Activated T-cell treated with anti-CD3 and anti-CD28 coated beads, Interleukin-2, amount 50 U/mL, for 72 hours (primary cell): ENCODE measurements at places on chromosomes 7 and 10.

- DNase-seq: no peak
These were observed 164.6 kb upstream of the SH2B2 start for GRCh38 chr7:102122026-102122425.

DNA sequence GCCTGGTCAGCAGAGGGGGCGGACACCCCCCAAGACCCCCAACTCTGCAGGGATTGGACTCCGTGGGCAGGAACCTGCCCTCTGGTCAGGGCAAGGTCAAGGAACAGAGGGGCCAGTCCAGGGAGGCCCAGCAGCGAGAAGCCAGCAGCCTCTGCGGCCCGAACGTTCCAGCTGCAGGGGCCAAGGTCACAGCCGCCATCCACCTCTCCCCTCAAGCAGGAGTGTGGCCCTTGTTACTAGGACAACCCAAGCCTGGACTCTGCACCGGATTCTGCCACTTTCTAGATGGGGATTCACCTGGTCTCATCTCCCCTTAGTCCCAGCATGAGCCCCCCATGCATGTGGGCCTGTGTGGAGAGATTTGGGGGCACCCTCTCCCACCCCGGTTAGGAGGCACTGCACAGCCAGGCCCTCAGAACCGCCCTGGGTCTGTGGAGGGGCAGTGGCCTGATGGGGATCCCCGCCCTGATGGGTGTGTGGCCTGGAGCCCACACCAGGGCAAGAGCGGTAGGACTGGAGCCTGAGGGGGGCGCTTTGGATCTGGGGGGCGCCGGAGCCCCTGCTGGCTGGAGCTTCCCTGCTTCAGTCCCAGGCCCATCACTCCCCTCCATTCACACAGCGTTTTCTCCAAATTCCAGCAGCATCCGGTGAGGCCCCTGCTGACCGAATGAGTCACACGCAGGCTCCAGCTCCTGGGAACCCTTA lies 18.1 kb downstream of the ADGRA1 start:
- DNase-seq: no peak

DNA sequence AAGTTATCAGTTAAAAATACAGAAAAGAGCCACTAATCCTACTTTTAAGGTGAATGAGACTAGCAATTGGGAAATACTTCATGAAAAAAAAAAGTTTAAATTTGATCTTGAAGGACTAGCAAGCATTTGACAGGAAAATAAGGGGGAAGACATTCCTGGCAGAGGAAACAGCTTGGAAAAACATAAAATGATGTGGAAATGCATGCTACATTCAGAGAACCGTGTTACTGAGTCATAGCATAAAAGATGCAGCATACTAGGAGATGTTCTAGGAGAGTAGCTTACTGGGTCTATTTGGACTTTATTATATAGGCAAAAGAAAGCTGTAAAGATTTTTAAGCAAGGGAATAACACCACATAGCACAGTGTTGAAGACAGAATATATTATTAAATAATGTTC lies 108.6 kb upstream of the COL1A2 start:
- no peak for DNase-seq

GRCh38 chr7:99666013-99666395 lies 13.8 kb downstream of the CYP3A5 start:
- no peak for DNase-seq

DNA sequence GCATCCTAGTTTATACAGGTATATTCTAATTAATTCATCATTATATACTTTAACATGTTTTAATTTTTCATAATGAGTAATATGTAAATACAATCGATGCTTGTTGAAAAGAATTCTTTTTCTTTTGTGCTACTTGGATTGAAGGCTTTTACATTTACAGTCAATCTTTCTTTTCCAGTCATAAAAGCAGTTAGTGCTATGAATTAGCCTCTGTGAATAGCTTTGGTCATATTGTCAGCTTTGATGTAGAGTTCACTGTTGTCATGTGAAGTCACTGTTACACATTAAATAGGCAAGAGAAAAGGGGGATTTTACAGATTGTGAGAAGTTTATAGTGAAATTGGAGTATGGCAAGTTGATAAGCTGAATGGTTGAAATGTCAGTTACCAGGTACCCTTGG lies 103.3 kb upstream of the FAM133B start:
- no peak for DNase-seq

GRCh38 chr10:131435760-131436457 lies 124.4 kb upstream of the TCERG1L start:
- DNase-seq: no peak

DNA sequence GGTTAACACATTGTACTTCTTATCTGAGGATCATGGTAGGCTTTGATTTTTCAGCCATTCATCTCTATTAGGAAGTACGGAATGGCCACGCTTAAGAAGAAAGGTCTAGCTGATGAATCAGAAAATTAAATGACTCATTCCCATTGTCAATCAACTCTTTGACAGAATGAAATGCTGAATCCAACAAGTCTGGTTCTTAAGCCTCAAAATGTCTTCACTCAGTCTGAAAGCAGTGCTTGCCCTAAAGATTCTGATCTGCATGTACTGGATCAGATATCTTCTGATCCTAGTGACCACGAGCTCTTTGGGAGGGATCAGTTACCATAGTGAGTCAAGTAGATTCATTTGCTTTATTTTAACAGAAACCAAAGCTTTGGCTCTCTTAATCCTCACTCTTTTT lies 5.7 kb upstream of the CELF2 start:
- DNase-seq: no peak

- peak; percentile 73 for DNase-seq
These were observed 150.8 kb downstream of the RNF216 start for GRCh38 chr7:5630670-5631069.

DNA sequence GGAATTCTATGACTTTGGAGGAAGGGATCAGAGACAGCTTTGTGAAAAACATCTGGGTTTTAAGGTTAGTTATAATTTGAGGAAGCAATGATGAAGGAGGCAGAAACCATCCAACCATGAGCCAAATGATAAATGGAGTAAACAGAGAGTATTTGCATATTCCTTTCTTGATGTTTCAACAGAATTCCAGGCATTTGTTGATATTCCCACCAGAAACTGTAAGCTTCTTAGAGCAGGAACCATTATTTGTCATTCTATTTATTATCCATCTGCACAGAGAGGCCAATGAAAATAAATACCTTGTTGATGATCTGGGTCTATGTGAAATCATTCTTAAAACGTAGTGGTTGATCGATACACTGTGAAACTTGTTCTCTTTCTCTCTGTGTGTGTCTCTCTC lies 715.3 kb downstream of the INHBA start:
- no peak for DNase-seq

GRCh38 chr10:102347236-102347828 lies 48.2 kb upstream of the NFKB2 start:
- DNase-seq: peak; percentile 9

DNA sequence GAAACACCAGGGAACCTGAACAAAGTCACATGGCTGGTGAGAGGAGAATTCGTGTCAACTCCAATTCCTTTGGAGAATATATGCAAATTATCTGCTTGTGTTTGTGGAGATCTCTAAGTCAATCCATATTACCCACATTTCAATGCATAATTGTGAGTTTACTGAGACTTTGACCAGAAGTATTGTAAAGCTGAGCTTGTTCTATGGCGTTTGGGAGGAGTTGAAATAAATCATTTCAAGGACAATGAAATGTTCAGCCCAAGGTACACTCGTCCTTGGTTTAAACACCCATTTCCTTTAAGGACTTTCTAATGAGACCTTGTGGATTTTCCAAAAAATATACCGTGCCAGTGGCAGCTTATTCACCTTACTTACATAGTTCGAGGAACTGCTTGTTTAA lies 186.6 kb upstream of the HDAC9 start:
- DNase-seq: no peak

DNA sequence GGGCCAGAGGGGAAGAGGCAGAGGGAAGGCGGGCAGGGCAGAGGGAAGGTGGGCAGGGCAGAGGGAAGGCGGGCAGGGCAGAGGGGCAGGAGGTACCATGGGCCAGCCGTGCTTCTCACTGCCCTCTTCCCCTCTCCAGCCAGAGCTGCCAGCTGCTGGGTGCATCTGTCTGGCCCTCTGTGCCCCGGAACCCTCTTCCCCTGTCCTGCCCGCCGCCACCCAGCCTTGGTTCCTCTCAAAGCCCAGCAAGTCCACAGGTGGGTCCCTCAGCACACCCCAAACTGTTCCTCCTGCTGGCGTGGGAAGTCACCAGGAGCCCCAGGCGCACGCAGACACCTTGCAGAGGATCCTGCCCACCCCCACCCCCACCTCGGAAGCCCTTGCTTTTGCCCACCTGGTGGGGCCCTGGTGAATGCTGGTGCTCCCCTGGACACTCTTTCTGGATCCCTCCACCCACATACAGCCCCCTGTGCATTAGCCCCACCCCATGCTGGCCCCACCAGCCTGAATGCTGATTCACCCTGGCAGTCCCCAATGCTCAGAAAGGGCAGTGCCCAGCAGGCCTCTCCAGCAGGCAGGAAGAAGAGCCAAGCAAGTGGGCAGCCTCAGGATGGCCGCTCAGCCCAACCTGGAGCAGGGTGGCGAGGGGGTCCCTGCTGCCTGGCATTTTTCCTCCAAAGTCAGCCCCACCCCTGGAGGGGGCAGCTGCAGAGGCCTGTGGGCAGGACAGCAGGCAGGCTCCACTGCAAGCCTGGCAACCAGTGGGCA lies 1.9 kb upstream of the PWWP2B start:
- no peak for DNase-seq

GRCh38 chr7:44396496-44396895 lies 71.1 kb upstream of the CAMK2B start:
- no peak for DNase-seq

DNA sequence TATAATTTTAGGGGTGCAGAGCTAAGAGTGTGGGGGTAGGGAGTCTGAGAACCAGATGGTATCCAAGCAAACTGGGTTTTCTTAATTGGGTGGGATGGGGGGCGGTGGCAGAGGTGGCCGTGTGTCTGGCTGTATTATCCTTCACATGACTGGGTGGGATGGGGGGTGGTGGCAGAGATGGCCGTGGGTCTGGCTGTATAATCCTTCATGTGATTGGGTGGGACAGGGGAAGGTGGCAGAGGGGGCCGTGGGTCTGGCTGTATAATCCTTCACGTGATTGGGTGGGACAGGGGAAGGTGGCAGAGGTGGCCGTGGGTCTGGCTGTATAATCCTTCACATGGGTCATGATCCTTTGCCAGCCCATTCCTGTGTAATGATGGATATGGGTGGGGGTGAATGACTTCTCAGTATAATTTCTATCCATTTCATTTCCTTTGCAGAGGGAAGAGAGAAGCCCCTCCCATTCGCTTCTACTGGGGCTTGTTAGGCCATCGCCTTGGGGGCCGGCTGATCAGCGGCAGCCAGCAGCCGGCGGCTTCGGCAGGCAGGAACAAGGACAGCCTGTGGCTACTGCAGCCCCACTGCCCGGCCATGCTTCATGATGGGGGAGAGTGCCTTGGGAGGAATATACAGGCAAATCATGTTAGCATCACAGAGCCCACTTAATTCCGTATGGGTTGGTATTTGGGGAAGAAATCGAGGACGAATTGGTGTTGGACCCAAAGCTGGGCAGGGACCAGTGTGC lies 179.6 kb upstream of the MKI67 start:
- no peak for DNase-seq
